ENCODE measurements at places on chromosomes 4 and X.

DNA sequence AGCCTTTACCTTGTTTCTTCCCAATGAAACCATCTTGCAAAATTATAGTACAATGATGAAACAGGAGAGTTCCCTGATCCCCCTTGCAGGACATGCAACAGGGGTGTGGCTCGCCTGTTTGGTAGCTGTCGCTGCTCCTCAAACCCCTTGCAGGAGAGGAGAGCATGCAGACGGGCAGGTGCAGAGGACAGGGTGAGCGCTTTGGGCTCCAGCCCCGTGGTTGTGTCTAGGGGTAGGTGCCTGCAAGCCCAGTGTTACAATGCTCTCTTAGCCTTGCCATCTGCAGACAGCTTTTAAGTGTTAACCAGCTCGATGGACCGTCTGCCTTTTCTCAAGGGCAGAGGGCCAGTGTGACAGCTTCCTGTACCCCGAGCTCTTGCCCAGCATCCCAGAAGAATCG, 102.0 kb downstream of the TAB3 start:
- no peak for DNase-seq

DNA sequence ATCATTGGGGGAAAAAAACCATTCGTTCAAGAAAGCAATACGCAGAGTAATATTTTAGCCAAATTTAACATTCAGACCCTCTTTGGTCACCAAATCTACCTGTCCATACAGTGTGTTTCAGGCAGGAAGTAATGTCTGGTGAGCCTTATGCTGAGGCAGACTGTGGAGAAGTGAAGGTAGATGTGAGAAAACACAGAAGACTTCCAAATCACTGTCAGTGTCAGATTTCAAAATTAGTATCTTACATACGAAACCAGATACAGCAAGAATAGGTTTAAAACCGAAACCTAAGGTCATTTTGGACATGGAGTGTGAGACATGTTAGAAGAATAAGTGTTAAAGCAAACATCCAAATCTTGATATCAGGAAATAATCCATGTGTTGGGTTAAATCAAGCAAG, 664.5 kb upstream of the HTR2C start:
- DNase-seq, result no peak

DNA sequence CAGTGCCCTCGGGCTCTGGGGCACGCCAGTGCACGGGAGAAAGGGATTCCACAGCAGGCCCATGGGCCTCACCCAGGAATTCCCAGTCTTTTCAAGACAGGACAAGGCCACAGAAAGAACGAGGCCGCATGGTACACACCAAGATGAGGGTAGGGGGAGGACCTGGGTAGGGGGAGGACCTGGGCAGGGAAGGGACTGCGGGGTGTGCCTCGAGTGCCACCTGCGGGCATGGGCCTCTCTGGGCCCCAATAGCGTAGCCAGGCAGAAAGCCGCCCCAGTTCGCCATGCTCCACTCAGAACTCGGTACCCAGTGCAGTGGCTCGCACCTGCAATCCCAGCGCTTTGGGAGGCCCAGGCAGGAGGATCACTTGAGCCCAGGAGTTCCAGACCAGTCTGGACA, 14.0 kb upstream of the DUSP9 start:
- no peak for DNase-seq

- no peak for DNase-seq
Observed at GRCh38 chr4:76750716-76751115, 147.2 kb downstream of the SOWAHB start.

- DNase-seq, result no peak
Observed at GRCh38 chr4:150023489-150023888, 54.8 kb upstream of the DCLK2 start.

DNA sequence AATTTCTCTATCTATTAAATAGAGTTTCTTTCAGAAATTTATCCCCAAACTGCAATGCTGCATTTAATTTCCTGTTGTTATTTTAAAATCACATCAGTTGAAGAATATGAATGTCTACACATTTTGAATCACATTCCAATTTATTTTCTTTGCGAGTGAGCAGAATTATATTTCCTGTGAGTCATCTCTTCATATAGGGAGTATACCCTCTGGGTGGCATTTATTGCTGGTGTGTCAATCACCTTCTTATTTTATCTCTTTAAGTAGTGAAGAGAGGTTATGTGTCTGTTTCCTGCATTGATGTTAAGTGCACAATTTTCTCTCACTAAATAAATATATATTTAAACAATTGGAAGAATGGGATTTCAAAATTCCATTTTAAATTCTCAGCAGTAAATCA, 511.0 kb upstream of the ATOH1 start:
- DNase-seq, result peak; percentile 42

DNA sequence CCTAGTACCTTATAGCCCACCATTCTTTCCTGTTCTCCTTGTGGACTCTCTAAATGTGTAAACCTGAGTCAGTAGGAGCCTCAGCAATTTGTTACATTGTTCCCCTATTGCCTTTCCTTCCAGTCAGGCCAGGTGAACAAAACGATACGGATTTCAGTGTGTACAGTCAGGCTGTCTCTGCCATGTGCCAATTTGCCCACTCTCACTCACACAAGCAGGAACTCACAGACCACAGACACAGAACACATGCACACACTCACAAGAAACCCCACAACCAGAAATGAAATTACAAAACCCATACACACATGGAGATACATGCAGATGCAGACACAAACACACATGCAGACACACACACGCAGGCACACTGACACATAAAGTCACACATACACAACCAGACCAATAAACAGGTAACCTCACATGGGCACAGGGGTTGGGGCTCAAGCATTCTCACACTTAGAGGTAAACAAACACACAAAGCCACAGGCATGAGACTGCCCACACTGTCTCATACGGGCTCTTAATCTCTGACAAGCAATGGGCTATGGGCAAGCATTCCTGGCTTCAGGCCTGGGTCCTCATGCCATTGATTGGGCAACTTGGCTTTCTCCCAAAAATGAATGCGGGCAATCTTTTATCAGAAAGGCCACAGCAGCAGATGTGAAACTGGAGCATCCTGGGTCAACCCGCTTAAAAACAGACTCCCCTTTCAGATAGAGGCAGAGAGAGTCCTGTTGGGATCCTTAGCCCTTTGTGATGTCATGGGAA, 68.7 kb downstream of the NBDY start:
- DNase-seq, result no peak

DNA sequence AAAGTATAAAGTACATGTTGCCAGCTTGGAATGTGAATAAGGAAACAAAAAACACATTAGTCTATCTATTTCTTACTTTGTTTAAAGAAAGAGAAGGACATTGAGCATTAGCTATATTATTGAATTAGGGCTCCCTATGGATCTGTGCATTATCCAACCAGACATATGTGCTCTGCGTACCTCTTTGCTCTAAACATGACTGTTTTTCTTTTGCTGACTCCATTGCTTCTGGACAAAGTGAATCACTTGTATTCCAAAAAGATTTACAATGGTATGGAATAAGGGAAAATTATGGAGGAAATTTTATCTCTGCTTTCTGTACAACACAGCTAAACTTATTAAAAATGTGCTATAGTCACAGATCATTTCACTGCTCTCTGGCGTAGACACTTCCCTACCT, 727.8 kb upstream of the LCORL start:
- no peak for DNase-seq

GRCh38 chrX:50161127-50161526, 39.7 kb downstream of the AKAP4 start:
- DNase-seq, result no peak

DNA sequence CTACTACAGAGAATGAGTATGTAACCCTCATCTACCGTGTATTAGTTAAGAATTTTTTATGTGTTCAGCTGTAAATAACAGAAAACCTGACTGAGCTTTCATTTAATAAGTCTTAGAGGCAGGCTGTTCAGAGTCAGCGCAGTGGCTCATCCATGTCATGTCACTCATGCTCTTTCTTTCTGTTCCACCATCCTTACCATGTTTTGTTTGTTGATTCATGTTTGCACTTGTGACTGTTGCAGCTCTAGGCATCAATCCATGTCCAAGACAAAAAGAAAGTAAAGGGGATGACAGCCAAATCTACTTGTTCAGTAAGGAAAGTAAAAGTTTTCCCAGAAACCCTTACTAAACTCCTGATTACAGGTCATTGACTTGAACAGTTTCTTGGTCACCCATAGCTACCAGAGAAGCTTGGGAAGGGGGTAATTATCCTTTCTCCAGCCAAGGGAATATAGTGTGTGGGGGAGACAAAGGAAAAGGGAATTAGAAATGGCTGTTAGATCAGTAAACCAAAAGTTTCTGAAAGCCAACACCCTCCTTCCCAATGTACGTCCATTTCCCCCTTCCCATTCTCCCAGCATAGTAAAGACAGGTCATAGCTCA, 9.0 kb downstream of the ART3 start:
- DNase-seq, result no peak

GRCh38 chrX:48025561-48025960, 18.8 kb downstream of the SPACA5 start:
- DNase-seq, result peak; percentile 17

DNA sequence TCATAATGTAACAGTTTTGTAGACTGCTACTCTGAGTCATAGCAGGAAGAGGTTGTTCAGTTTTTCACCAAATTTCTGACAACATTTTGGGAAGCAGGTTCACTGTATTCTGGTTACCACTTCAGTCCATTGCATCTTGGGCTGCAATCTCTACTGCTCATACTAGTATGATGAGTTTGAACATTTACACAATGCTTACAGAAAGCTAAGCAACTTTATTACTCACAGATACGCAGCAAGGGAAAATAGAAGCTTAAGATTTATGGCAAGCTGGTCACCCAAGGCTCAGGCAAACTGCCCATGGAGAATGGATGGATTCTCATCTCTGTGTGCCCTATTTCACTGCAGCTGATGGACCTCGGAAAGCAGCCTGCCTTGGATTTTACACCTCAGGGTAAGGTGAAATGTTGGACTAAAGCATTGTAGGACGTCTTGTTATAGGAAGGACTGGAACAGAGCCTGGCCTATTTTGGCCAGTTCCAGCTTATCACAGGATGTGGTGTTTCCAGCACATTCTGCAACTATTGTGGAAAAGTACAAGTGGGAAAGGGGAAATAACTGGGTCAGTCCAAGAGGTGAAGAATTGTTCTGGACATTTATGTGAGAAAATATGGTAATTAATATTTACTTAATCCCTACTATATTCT, 887.1 kb upstream of the AGA start:
- DNase-seq, result no peak

GRCh38 chr4:111400741-111401140, 744.5 kb upstream of the FAM241A start:
- DNase-seq, result peak; percentile 90

- no peak for DNase-seq
Observed at GRCh38 chr4:95219109-95219508, 329.7 kb downstream of the UNC5C start.

DNA sequence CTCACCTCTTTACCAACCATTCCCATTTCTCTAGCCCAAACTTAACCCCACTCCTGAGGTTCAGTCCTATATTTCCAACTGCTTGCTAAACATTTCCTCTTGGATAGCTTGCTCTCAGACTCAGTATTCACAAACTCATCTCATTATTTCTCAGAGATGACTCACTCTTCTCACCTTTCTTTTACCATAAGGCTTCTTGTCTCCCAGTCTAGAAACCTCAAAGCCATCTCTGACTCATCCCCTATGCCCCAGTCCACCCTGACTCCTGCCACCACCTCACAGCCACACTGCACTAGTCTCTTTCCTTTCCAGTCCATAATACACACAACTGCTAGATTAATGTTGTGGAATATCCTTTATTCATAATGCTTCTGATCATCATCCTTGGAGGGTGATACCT, 4.8 kb downstream of the FRMPD3 start:
- DNase-seq, result no peak

GRCh38 chrX:39721566-39722279, 376.0 kb downstream of the BCOR start:
- no peak for DNase-seq

DNA sequence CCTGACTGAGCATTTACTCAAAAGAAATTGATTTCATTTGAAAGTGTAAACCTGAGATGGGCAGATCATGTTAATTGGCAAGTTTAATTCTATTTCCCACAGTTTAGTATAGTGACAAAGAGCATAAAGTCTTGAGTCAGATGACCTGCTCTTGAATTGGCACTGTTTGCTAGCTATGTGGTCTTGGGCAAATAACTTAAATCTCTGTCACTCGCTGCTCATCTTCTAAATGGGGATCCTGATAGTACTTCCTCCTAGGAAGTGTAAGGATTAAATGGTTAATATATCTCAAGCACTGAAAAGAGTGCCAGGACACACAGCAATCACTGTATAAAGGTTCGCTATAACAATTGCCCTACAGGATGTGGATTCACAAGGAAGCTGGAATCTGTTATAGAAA, 242.8 kb upstream of the JADE1 start:
- DNase-seq, result no peak

DNA sequence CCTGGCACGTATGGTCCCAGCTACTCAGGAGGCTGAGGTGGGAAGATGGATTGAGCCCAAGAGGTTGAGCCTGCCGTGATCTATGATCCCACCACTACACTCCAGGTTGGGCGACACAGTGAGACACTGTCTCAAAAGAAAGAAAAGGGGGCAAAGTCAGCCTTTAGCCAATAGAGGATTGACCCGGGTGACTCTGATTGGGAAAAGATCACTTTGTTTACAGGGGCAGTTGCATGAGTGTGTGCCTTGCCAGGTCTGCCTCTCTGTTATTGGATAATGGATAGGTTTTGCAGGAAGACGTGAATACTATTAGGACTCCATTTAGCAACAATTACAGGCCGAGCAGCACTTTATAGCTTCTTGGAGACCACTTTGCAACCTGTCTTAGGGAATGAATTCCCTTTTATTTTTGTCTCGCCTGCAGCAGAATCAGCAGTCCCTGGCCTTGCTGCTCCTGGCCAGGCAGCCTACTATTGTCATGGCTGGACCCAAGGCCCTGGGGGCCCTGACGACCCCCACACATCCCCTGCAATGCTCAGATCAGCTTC, 103.2 kb upstream of the PSAPL1 start:
- no peak for DNase-seq

DNA sequence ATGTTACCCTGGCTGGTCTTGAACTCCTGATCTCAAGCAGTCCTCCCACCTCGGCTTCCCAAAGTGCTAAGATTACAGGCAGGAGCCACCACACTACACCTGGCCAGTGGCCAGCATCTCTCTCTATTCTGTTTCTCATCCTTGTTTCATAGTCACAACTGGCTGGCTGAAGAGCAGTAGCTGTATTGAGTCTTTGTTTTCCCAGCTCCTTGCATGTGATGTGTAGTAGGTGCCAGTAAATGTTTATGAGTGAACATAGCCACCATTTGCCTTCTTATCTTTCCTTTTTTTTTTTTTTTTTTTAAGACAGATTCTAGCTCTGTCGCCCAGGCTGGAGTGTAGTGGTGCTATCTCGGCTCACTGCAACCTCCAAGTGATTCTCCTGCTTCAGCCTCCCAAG, 23.6 kb downstream of the NUDT9 start:
- DNase-seq, result no peak

GRCh38 chrX:39559229-39559628, 538.5 kb downstream of the BCOR start:
- no peak for DNase-seq

- DNase-seq, result no peak
Observed at GRCh38 chr4:53508446-53508845, 82.8 kb downstream of the LNX1 start.

DNA sequence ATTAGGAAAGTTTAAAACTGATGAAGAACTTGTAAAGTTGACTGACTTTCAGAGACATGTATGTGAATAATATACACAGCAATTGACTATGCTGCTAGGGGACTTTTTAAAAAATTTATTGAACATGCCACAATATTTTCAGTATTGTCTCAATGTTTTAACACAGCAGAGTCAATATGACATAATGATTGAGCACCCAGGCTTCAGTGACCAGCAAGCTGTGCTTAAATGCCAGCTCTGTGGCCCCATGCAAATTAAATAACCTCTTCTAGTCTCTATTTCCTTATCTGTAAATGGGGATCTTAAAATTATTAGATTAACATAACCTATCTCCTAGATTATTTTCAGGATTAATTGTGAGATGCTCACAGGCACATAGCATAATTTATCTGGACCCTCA, 56.8 kb upstream of the TXK start:
- DNase-seq, result no peak

All from NCI-H1694 treated with DMSO at 0.1 percent for 48 hours (cell line).